ENCODE measurements at places on chromosomes 3 and 15.
A peak's percentile ranks its signal among the peaks of the same experiment; 100 is the strongest.

- DNase-seq: no peak
These were observed 41.7 kb downstream of the PDCD6IP start for GRCh38 chr3:33840179-33840578.

DNA sequence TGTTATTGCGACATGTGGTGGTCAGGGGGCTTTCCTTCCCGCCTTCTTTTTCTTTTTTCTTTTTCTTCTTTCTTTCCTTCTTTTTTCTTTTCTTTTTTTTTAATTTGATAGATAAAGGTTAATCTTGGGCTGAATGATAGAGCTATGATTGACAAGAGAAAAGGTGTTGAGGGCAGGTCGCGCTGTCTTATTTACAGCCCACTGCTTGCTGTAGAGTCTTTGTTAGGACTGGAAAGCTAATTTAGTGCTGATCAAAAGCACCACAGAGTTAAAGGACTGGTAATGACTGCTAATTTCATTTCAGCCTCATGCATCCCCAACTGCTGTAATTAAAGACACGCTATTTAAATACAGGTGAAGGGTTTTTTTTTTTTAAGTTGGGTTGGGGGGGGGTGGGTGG, 10.6 kb upstream of the SOX2 start:
- DNase-seq: no peak

DNA sequence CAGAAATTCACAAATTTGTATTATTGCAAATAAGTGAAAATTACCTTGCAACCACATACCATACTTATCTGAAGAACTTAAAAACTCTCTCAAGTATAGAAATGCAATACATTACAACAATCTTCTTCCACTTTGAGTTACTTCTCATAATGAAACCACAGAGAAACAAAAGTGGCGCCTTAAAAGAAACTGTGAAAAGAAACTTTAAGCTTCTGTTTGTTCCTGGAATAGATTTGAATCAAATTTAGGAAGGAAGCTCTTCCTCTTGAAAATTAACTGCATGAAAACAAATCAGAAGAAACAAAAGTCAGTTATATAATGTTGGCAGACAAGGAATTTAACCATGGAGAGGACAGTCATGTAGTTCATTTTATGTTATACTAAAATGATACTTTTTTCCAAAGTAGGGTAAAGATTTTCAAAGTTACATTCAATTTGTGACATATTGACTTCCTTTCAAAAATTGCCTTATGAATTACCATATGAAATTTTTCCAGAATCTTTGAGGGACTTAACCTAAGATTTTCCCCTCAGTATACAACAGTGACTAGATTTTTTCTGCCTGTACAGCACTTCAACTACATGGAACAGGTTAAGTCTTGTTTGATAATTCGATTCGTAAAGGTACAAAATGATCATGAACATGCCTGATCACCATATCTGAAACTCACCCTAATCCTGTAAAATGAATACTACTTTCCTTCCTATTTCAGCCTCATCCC, 57.6 kb upstream of the TNFSF10 start:
- peak; percentile 20 for DNase-seq

DNA sequence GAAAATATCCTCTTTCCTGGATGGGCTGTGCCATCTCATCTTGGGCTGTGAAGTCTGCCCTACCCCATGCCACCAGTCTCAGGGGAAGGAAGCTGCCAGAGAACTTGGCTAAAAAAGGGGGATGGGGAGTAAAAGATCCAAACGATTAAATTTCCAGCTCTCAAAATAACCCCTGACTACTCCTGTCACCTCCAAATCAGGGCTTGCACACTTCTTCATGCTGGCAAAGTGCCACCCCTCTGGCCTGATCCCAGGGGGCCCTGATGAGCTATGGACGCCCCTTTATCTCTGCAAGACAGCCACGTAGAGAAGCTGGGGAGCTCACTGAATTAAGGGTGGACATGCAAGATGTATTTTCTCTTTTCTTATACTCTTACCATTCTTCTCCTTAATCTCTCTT, 1.2 kb upstream of the MLF1 start:
- no peak for DNase-seq

- DNase-seq: peak; percentile 60
These were observed 280.3 kb upstream of the MME start for GRCh38 chr3:154799800-154800199.

GRCh38 chr15:70243686-70244540, 146.2 kb upstream of the TLE3 start:
- no peak for DNase-seq

GRCh38 chr3:63523100-63523499, 129.4 kb upstream of the SNTN start:
- DNase-seq: no peak

GRCh38 chr3:193270451-193270850, 29.4 kb downstream of the PLAAT1 start:
- no peak for DNase-seq

- DNase-seq: no peak
These were observed 95.3 kb downstream of the CHRNA7 start for GRCh38 chr15:32125595-32125994.

DNA sequence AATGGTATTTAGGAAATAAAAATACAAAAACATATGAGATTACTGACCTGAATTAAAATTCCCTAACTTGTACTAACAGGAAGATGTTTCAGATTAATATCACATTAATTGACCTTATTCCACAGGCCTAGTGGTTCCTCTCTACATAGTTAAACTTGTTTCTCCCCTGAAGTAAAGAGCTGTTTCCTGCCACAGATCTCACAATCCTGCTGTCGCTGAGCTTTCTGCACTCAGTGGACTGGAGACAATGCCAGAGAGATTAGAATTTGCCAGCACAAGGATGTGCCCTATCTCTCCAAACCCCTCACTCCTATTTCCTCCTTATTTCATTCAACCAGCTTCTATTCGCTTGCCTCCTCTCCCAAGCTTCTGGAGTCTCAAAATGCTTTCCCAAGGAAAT, 130.6 kb downstream of the CTNNB1 start:
- no peak for DNase-seq

DNA sequence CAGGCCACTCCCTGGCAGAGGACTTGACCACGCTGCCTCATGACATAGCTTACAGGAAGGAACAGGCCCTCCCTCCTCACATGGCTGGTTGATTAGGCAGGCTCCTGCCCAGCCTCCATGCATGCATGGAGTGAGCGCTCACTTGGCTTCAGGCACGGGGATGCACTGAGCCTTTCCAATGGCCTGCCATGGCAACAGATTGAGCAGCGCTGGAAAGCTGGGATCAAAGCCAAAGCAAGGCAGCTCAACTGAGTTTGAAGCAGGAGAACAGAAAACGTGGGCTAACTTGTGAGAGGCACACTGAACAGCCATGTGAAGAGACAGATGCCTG, 5.9 kb upstream of the GRAMD2A start:
- no peak for DNase-seq

DNA sequence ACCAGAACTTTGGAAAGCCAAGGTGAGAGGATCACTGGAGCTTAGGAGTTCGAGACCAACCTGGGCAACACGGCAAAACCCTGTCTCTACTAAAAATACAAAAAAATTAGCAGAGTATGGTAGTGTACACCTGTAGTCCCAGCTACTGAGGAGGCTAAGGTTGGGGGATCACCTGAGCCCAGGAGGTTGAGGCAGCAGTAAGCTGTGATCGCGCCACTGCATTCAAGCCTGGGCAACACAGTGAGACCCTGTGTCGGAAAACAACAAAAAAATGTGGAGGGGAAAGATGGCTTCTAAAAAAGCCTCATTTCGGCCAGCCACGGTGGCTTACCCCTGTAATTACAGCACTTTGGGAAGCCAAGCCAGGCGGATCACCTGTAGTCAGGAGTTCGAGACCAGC, 54.5 kb downstream of the SETD2 start:
- DNase-seq: no peak

GRCh38 chr3:38000242-38000916, 9.8 kb downstream of the VILL start:
- DNase-seq: no peak

- DNase-seq: no peak
These were observed 113.8 kb downstream of the ANP32A start for GRCh38 chr15:68706931-68707330.

GRCh38 chr15:99967841-99968371, 234.7 kb upstream of the LYSMD4 start:
- no peak for DNase-seq

GRCh38 chr3:15822281-15822680, 24.5 kb upstream of the ANKRD28 start:
- no peak for DNase-seq

GRCh38 chr15:99307735-99308134, 56.5 kb downstream of the LRRC28 start:
- DNase-seq: no peak

- no peak for DNase-seq
These were observed 76.1 kb upstream of the MAP4 start for GRCh38 chr3:48092270-48092669.

DNA sequence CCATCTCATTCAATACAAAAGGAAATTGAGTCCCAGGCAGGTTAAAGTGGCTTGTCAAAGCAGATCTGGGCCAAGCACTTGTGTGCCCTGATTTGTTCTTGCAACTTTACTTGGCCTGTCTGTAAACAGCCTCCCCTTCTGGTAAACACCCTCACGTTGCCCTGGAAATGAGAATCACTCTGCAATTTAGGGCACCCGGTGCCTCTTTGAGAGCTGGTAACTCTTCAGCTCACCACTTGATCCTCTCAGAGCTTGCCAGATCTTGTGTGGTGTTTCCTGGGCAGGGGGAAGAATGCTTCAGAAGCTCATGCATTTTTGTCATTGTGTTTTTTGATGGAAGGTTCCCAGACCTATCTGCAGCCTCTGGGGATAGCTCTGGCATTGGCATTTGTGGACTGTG, 11.3 kb downstream of the MED12L start:
- no peak for DNase-seq

GRCh38 chr15:74793135-74794028, 11.5 kb downstream of the CSK start:
- DNase-seq: peak; percentile 51

GRCh38 chr15:54840621-54841398, 355.9 kb downstream of the RSL24D1 start:
- DNase-seq: no peak

- DNase-seq: peak; percentile 50
These were observed 44.7 kb downstream of the MYO1E start for GRCh38 chr15:59327942-59328341.

DNA sequence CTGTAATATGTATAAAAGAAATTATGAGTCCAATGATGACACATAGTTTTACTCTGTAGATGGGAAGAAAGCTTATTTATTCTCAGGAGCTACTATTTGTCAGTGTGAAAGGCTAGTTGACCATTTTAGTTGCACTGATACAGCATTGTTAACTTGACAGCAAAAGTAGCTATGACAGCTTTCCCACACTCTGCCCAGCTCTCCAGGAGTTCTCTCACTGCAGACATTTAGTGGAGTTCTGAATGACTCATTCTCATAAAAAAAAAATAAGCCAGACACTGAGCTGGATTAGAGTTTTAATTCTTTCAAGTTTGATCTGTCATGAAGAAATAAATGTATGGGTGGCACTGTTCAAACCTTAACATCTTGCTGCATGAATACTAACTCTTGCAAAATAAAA, 77.2 kb upstream of the CFAP20DC start:
- DNase-seq: no peak

GRCh38 chr15:80240276-80240675, 11.7 kb downstream of the CTXND1 start:
- DNase-seq: no peak

DNA sequence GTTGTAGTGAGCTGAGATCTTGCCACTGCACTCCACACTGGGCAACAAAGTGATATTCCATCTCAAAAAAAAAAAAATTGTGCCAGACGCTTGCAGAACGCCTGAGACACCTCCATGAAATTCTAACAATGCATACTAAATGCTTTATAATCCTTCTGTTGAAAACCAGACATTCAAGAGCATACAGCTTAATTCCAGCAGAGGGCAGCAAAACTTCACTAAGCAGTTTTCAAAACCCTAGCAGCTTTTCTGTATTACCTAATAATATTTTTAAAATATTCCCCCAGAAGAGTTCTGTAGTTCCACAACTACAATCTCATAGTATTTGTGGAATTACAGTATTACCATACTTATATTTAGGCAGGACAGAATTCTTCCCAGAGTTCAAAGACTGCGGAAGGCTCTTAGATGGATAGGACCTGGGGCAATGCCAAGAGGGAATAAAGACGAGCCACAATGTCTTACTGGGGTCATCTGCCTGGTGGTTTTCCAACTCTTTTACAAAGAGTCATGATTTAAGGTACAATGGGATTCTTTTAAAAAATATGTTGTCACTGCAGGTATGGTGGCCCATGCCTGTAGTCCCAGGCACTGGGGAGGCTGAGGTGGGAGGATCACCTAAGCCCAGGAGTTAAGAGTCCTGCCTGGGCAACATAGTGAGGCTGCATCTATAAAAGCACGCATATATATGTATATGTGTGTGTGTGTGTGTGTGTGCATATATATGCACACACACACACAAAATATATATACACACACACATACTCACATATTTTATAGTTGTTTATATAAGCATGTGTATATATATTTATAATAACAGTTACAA, 19.6 kb upstream of the TASOR start:
- peak; percentile 83 for DNase-seq

DNA sequence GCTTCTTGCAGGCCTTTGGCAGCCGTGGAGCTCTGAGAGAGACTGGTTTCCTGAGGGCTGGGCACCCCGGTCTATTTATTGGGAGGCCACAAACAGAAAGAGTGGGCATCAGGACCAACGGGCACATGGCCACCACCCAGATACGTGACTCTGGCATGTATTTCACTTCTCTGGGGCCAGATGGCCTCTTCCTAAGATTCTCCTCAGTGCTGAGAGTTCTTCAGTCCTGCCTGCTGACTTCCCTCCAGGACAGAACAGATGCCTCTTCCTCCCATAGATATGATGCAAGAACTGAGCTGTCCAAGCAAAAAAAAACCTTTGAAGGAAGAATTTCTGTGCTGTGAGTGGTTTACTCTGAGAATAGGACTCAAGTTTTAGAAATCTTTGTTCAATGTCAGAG, 107.7 kb downstream of the IGF2BP2 start:
- DNase-seq: peak; percentile 48

DNA sequence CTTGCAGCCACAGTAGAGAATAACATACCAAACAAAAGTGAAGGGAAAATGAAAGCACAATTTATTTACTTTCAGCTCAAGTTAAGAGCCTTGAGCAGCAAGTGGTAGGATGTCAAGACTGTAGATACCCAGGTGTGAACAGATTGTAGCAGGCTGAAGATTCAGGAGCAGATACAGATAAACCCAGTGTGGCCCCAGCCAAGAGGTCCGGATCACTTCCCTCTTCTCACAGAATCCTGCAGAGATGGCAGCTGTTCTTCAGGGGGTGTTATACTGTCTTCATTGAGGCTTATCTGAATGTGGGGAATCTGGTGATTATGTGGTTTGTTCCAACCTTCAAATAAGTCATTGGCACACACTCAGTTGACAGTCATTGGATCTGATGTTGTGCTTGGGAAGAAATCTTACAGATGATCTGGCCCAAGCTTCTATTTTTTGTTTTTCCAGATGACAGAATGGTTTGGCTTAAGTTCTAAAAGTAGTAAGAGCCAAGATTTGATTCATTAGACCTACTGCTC, 2.2 kb downstream of the STARD9 start:
- DNase-seq: no peak

GRCh38 chr3:45992821-45993221, 2.8 kb downstream of the FYCO1 start:
- no peak for DNase-seq

Measured in inflammatory macrophage (primary cell).